ENCODE measurements at places on chromosomes 2 and 18.

DNA sequence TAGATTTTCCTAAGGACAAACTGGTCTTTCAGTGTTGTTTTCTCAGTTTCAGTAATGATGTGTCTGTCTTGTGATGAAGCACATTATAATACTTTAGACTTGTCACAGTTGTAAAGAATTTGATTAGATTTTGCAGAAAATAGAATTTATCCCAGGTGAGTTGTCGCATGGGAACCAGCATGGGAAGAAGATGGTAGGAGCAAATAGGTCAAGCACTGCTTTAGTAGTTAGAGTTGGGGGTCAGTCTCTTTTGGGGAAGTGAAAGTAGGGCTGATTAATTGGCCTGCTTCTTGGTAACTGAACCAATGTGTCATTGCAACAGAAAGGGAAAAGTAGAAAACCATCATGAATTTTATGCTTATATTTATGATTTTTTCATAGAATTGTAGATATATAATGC, 153.2 kb upstream of the MYO3B start:
- DNase-seq: no peak

DNA sequence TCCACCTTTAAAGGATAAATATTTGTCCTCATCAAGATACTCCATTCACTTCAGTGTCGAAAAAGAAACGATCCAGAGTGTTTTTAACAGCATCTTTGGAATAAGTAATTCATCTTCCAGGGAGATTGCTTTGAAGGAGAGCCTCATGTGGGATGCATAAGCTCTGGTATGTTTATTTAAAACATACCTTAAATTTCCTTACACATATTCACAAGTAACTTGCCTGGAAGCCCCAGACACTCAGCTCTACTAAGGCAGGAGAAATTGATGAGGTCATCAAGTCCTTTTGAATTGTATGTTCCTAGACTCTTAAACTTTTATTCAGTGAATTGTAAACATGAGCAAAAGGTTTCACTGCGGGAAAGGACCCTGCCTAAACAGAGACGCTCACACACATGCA, 103.0 kb downstream of the CDK15 start:
- no peak for DNase-seq

GRCh38 chr2:220785178-220785577, 786.9 kb downstream of the EPHA4 start:
- no peak for DNase-seq

- no peak for DNase-seq
Measured at GRCh38 chr2:23412556-23413155, 27.7 kb downstream of the KLHL29 start.

- no peak for DNase-seq
Measured at GRCh38 chr2:203802342-203803052, 65.1 kb upstream of the CTLA4 start.

DNA sequence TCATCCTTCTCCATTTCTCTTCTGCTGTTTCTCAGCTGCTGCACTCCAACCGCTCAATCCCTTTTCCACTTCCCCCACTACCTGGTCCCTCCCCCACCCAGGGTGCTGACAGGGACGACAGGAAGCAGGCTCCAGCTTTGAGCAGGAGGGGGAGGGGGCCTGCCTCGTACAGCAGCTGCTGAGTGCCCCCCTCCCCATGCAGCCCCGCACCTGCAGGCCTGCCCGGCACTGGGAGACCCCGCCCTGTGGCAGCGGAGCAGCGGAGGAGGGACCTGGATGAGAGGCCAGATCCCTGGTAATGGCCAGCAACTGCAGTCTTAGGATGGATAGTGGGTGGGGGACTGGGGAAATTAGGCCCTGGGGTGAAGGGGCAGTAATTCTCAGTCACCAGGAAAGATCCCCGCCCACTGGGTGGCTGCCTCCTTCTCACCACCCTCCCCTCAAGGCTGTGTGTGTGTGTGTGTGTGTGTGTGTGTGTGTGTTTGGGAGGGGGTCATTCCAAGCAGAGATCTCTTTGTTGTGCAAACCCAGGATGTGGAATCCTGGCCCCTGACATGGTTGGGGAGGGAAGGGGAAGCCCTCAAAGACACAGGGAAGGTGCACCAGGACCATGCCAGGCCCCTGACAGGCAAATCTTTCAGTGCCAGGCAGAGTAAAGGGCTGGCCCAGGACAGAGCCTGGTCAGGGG, 6.8 kb upstream of the CRYBA2 start:
- DNase-seq: no peak

DNA sequence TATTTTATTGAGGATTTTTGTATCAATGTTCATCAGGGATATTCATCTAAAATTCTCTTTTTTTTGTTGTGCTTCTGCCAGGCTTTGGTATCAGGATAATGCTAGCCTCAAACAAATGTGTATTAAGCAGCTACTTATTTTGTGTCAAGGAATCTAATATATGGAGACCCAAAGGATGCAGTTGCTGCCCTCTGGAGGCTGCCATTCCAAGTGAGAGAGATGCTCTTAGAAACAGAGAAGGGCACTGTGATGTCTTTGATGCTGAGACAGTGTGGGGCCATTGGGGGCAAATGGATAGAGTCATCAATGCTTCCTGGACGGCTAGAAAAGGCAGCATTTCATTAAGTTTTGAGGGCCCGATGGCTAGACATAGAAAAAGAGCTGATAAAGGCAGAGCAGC, 292.6 kb downstream of the SETBP1 start:
- no peak for DNase-seq

DNA sequence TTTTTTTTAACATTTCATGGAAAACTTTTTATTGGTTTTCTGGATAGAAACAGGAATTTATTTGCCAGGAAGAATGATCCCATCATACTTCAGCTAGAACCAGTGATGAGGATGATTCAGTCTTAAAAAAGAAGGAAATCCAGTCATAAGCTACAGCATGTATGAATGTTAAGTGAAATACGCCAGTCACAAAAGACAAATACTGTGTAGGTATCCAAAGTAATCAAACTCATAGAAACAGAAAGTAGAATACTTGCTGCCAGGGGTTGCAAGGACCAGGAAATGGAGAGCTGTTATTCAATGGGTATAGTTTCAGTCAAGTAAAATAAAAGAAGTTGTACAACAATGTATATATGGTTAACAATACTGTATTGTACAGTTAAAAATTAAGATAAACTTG, 21.3 kb downstream of the PSME4 start:
- no peak for DNase-seq

DNA sequence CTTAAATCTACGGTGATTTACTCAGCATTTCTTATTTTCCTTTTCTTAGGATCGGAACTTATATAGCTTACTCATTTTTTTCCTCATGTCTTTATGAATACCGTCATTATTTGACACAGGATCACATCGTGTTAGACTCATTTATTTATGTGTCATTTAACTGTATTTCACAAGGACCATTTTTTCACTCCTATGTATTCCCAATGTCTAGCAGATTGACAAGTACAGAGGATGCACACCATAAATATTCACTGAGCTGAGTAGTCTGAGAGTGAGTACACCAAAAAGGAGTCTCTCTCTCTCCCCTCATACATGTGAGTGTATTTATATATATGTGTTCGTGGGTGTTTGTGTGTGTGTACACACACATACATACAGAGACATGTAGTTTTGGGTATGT, 573.5 kb downstream of the RNF144A start:
- DNase-seq: no peak

DNA sequence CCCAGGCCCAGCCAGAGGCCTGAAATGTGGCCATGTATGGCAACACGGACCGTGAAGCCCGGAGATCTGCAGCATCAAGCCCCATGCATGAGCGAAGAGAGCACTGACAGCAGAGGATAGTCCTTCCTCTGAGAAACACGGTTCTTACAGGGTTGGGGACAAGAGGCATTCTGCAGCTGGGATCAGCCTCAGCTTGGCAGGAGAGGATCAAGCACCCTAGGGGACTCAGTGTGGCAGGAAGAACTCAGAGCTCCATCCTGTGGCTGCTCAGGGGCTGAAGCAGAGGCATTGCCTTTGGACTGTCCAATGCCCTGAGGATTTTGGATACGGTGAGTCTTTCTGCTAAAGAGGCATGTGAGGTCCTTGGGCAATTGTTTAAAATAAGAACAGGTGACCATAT, 368.7 kb downstream of the ZNF516 start:
- no peak for DNase-seq
